CD4-positive, alpha-beta T cell treated with Interleukin-1 beta for 1 hour (primary cell): ENCODE measurements at places on chromosomes 1 and 21.

GRCh38 chr1:56444960-56445646, 134.3 kb downstream of the PLPP3 start:
- DNase-seq, result no peak

GRCh38 chr21:42343963-42344510, 6.8 kb downstream of the TFF2 start:
- no peak for DNase-seq

DNA sequence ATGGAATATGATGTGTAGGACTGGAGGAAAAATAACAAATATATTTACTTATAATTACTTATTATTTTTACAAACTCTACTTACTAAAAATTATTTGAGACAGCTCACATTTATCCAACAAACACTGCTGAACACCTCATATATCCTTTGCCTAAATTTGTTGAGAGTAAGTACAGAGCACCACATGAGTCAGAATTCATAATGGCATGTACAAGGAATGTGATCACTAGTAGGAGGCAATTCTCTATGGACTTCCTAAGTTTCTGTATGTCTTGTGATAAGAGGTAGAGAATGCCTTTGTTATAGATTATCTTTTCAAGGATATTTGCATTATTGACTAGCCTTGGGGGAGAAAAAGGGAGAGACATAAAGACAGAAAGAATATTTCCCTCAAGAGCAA, 8.2 kb upstream of the ST6GALNAC3 start:
- DNase-seq, result no peak

DNA sequence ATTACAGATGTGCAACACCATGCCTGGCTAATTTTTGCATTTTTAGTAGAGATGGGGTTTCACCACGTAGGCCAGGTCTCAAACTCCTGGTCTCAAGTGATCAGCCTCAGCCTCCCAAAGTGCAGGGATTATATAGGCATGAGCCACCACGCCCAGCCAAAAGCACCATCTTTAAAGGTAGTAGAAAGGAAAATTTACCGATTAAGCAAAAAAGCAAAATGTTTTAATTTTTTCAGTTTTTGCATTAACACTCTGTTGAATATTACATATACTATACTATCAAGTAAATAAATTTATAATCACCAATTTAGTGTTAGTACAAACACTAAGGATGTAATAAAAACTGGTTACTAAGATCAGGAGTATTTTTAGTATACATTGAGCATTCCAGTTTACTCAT, 20.6 kb downstream of the RC3H1 start:
- no peak for DNase-seq

GRCh38 chr1:62908168-62908695, 124.3 kb downstream of the ATG4C start:
- DNase-seq, result no peak
